ENCODE measurements at places on chromosomes 5 and 9. TPM values are rescaled to one million over a fixed set of nuclear protein-coding genes. Genes with fewer than 3 reads are reported as not detected.

FRRS1L gene
- total RNA-seq = 0.03 TPM

ZNG1F gene
- total RNA-seq = 12.4 TPM

FGF10 gene
- not detected for total RNA-seq

ANXA2R gene
- 0.45 TPM for total RNA-seq

C9orf153 gene
- total RNA-seq = 0.98 TPM

LMX1B gene
- 5.6 TPM for total RNA-seq

FAM153A gene
- total RNA-seq = not detected

MOB3B gene
- not detected for total RNA-seq
